ENCODE measurements at places on chromosomes 5 and 9.

DNA sequence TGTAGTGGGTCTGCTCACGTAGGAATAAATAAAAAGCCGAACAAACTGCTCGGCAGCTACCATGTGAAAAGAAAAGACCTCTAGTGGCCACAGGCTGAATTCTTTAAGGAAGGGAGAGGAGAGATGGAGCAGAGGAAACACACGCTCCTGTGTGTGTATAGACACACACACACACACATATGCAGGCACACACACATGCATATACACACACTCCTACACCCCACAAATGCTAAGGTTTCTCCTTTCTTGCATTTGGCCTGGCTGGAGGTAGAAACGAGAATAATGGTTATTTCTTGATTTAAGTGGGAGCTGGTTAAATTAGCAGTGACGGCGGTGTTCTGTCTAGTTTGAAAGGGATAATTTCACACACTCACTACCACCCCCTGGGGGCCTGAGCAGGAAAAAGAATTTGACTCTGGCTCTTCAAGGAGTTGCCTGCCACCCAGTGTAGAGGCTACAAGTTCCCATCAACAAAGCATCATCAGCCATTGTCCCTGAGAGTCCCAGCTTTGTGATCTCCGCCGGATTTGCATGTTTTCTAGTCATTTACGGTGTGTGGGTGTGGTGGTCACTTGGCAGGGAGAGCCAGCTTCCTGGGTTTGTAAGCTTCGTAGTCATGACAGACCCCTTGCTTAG lies at the start of gene INSYN2B:
Gene INSYN2B, minus strand, starts transcription at position 78 of the 636 bp plus-strand sequence. CDS start 96,597 bp downstream, outside the sequence.
- ATAC-seq = no peak

GRCh38 chr5:160905285-160905684 lies 53.3 kb upstream of the ATP10B start:
- no peak for ATAC-seq

GRCh38 chr5:94378062-94378461 lies 240.3 kb downstream of the KIAA0825 start:
- no peak for ATAC-seq

GRCh38 chr5:54460181-54460919 lies 4.9 kb downstream of the HSPB3 start:
- ATAC-seq = no peak

GRCh38 chr5:32711681-32712480 lies 760 bp downstream of the NPR3 start:
- no peak for ATAC-seq

DNA sequence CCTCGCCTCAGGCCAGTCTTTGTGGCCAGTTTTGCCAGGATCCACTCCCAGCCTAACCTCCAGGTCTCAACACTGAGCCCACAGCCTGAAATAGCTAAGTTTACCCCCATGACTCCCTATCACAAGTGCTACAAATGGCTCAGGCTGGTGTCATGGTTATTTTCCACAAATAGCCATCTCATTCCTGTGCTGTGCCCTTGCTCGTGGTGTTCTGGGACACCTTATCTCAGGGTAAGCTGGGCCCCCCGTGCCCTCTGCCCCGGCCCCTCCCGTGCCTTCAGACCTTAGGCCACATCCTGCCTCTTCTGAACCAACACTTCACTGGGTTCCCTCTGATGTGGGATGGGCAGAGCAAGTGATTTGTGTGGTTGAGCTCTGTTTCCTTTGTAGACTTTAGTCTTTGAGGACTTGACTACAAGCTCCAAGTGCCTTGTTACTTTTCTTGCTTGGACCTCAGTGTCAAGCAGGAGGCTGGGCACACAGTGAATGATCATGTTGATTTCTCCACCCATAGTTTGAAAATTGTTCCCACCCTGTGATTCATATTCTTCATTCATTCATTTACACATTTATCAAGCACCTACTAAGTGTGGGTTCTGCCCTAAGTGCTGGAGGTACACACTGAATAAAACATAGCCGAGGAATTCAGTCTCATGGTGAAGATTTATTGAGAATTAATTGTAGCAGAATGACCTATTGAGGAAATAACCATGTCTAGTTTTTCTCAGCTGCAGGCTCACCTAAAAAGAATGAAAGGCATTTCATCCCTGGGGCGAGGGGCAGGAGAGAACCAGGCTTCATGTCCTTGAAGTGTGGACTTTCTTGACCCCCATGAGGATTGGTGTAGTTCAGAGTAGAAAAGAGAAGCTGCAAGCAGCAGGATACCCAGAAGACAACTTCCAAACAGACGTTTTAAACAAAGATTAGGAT lies 84.5 kb upstream of the CTNNA1 start:
- peak; percentile 90 for ATAC-seq

- ATAC-seq = no peak
Measured at GRCh38 chr9:137372693-137373610, 50.0 kb downstream of the EXD3 start.

DNA sequence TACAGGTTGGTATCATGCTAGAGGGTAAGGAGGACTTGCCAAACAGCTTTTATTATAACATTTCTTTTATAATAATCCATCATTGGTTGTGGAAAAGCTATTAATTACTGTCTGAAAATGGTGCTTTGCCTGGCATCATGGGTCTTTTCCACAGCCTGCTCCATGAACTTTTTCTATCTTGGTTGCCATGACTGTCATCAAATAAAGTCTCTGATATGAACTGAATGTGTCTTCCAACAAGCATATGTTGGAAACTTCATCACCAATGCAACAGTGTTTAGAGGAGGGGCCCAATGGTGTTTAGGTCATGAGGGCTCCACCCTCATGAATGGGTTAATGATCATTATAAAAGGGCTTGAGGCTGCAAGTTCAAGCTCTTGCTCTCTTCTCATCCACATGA lies 81.0 kb downstream of the FREM1 start:
- ATAC-seq = no peak

GRCh38 chr5:181149806-181150733 lies 2.7 kb downstream of the OR2V2 start:
- ATAC-seq = no peak

GRCh38 chr5:146196459-146197048 lies 6.9 kb upstream of the RBM27 start:
- no peak for ATAC-seq

- ATAC-seq = no peak
Measured at GRCh38 chr9:22111176-22111953, 102.3 kb upstream of the CDKN2B start.

DNA sequence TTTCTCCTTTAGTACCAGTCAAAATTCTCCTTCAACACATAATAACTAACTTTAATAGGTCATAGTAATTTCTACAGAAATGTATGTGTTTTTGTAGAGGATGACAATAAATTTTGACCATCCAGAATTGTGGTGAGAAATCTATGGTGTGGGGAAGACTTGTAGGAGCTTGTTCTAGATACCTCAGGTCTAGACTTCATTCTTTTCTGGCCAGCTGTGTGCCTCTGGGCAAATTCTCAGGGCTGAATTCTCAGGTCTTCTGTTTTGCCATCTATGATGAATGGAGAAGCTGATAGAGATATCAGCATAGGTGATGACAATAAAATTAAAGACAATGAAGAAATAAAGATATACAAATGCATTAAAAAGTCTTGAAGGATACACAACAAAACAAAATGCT lies 298.6 kb upstream of the MEF2C start:
- ATAC-seq = no peak
